Placental pericyte (primary cell): ENCODE measurements at places on chromosomes 4 and X. TPM values are rescaled to one million over a fixed set of nuclear protein-coding genes. Genes with fewer than 3 reads are reported as not detected.

Gene WDR17
- 0.57 and 0.66 TPM in 2 replicates for total RNA-seq

Gene OR13H1
- total RNA-seq: not detected in 2 replicates

Gene IL1RAPL1
- 0.88 and 2.9 TPM in 2 replicates for total RNA-seq

Gene NAP1L3
- total RNA-seq: 0.22 and 1.3 TPM in 2 replicates

Gene LDOC1
- 4.8 and 6.2 TPM in 2 replicates for total RNA-seq

Gene NAT8L
- 0.14 and 0.66 TPM in 2 replicates for total RNA-seq

Gene CYTL1
- total RNA-seq: 2.8 TPM in 1 of 2 replicates, not detected in the other

Gene PIR
- total RNA-seq: 4.9 and 9.4 TPM in 2 replicates

Gene SLC7A11
- 45.4 and 101 TPM in 2 replicates for total RNA-seq

Gene GRPEL1
- 25.8 and 29.5 TPM in 2 replicates for total RNA-seq

Gene HADH
- total RNA-seq: 4.4 and 9.7 TPM in 2 replicates

Gene HTN1
- total RNA-seq: not detected in 2 replicates

Gene MAGEB10
- total RNA-seq: not detected in 2 replicates

Gene MAGEC1
- not detected in 2 replicates for total RNA-seq

Gene COL25A1
- 0.66 and 1.7 TPM in 2 replicates for total RNA-seq

Gene GPRASP2
- 5.9 and 10.7 TPM in 2 replicates for total RNA-seq

Gene IL2
- total RNA-seq: not detected in 2 replicates

Gene PAPSS1
- 42.9 and 74.2 TPM in 2 replicates for total RNA-seq

Gene TREX2
- 0.22 and 2.4 TPM in 2 replicates for total RNA-seq

Gene CDS1
- under 0.01 TPM in 1 of 2 replicates, not detected in the other for total RNA-seq

Gene NDST3
- total RNA-seq: 0.29 and 0.44 TPM in 2 replicates

Gene DIPK2B
- 0.14 TPM in 1 of 2 replicates, not detected in the other for total RNA-seq

Gene ARHGEF38
- not detected in 2 replicates for total RNA-seq
